Dermis blood vessel endothelial cell (primary cell): ENCODE measurements at places on chromosomes 2 and 18. TPM values are rescaled to one million over a fixed set of nuclear protein-coding genes. Genes with fewer than 3 reads are reported as not detected.

ZBTB7C gene
- total RNA-seq, result under 0.01 TPM in 1 of 2 replicates, not detected in the other

ELOA2 gene
- not detected in 2 replicates for total RNA-seq

OSR1 gene
- total RNA-seq, result 0.09 and 0.17 TPM in 2 replicates

ARL5A gene
- total RNA-seq, result 134 and 161 TPM in 2 replicates

KCNJ13 gene
- not detected in 2 replicates for total RNA-seq

GBX2 gene
- total RNA-seq, result 0.34 and 1.1 TPM in 2 replicates

- DNase-seq, result no peak
These were observed 11.0 kb downstream of the SLC19A3 start for GRCh38 chr2:227706859-227707258.

GRCh38 chr2:216860426-216861137, 718 bp upstream of the TNP1 start:
- no peak for DNase-seq

- no peak for DNase-seq
These were observed 78.7 kb upstream of the SLC1A4 start for GRCh38 chr2:64910523-64910922.

DNA sequence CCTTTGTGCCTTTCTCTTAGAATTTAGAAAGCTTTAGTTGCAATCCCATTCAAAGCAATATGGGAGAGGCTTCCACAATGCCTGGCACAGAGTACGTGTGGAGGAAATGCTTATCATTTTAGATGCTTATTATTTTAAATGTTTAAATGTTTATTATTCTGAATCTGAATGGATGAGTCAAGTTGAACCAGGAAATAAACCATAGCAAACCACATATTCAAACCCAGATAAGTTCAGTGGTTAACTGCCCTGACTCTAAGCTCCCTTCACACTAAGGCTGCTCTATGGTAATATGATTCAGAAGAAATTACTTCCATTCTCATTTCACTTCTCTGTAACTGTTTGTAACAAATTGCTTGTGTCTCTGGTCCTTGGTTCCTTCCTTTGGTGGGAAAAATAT, 5.2 kb upstream of the PPP4R1 start:
- DNase-seq, result peak; percentile 71

GRCh38 chr2:179302764-179303571, 38.3 kb upstream of the SESTD1 start:
- DNase-seq, result no peak

- DNase-seq, result peak; percentile 23
These were observed 51.9 kb downstream of the CDH2 start for GRCh38 chr18:28125051-28125450.

DNA sequence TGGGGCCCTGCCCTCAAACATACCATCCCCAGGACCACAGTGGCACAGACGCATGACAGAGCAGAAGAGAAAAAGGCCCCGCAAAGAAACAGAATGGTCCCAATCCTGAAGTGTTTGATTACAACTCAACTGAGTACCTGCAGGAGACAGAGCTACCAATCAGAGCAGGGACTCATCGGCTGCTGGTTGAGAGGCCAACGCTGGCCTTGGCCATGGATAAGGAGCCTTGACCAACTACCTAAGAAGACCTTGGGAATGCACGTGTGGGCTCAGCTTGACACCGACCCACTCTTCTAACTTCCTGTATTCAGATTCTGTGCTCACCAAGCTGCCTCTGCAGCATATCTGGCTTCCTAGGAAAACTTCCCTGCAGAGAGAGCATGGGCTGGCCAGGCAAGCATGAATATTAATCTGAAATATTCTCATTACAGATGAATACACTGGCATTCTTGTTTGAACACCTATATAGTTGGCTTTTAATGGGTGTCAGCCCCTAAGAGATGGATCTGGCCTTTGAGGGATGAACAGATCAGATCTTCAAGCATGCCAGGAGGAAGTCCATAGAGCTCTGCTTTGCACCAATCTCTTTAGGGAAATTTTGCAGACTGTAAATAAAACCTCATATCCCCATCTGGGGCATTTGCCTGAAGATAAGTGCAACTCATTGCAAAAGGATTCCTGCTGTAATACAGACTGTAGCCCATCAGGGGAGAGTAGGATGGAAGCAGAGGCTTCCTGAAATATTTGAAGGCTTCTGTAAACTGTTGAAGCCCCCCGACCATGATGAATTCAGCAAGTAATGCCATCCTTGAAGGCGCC, 135.4 kb downstream of the BCL2 start:
- DNase-seq, result no peak

DNA sequence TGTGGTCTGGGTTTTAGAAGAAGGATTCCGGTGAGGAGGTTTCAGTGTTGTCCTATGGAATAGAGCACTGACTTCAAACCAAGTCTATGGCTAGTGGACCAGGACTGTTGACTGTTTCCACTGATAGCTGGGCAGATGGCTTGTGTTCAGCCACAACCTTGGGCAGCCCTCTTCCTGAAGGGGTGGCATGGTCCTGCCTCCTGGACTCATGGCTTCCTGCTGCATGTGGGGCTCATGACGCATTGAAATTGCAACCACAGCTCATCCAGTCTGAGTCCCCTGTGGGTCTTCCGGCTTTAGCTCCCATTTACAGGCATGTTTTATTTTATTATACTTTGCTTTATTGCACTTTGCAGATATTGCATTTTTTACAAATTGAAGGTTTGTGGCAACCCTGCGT, 105.0 kb downstream of the B3GNT2 start:
- DNase-seq, result no peak

DNA sequence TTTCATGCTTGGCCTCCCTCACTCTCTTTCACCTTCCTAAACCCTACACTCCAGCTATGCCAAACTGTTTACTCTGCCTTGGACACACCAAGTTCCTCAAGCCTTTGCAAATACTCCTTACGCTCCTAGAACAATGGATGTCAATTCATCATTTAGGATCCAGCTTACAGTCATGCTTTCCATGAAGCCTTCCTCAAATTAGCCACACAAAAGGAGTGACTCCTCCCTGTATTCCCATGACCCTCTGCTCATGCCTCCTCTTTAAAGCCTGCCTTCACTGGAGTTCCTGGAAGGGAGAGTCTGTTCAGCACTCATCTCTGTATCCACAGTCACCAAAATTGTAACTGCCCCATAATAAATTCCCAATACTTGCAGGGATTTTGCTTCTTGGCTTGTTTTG, 721 bp upstream of the EHD3 start:
- no peak for DNase-seq

GRCh38 chr2:53784436-53784835, 2.3 kb downstream of the ASB3 start:
- DNase-seq, result no peak

GRCh38 chr2:119567292-119567691, 23.0 kb downstream of the CFAP221 start:
- no peak for DNase-seq
